ENCODE measurements at places on chromosomes 13 and 19.
A peak's percentile ranks its signal among the peaks of the same experiment; 100 is the strongest.

DNA sequence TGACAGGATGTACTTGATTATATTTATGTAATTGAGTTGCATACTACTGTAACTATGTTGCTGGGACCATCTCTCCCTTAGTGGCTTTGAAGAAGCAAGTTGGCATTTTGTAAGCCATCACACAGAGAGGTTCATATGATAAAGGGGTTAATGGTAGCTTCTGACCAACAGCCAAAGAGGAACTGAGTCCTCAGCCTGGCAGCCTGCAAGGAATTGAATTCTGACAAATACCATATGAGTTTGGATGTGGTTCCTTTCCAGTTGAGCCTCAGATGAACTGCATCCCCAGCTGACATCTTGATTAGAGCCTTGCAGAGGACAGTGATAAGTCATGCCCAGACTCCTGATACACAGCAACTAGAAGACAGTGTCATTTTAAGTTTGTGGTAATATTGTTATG, 8.6 kb upstream of the MYCBP2 start:
- DNase-seq = no peak

- DNase-seq = no peak
Measured at GRCh38 chr19:29409076-29409862, 116.5 kb upstream of the VSTM2B start.

DNA sequence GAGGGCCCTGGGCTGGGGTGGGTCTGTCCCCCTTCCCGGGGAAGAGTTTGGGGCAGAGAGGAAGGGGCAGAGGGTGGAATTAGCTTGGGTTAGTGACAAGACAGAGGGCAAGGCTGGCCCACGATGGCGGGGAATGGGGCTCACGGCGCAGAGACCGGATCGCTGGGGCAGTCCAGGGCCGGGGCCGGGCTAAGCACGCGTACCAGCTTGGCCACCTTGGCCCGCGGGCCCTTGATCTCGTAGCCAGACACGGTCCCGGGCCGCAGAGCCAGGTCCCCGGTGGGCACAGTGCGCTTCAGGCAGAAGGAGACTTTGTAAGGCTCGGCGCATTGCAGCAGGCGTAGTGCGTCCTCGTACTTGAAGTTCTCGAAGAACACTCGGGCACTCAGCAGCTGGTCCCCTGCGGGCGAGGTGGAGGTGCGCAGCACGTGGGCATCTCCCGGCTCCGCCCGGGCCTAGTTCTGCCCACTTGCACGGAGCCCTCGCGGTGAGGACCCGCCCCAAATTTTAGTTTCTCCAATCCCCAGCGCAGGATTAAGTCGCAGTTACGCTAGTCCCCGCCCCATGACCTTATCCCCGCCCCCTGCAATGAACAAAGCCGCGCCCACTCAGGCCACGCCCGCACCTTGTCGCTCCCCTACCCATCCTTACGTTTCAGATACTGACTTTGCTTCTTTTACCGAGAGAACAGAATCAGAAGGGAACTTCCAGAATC, 8.6 kb upstream of the HIPK4 start:
- peak; percentile 1 for DNase-seq

GRCh38 chr13:112057736-112058518, 9.0 kb upstream of the SOX1 start:
- peak; percentile 78 for DNase-seq

- DNase-seq = no peak
Measured at GRCh38 chr13:33230178-33230881, 55.2 kb downstream of the STARD13 start.

DNA sequence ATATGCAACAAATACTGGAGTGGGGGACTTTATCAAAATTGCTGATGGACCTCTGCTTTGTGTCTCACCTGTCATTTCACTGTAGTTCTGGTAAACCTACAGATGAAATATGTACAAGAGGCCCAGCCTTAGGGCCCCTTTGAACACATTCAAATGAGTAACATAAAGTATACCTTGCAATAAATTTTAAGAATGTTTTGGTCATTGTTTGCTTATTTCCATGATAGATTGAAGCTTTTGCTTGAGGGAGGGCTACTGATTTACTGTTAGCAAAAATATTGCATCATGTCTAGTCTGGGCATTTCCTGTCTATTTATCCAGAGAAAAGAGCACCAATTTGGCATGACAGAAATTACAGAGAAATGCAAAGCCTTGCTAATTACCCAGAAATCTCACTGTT, 705.5 kb upstream of the PCDH9 start:
- DNase-seq = no peak

DNA sequence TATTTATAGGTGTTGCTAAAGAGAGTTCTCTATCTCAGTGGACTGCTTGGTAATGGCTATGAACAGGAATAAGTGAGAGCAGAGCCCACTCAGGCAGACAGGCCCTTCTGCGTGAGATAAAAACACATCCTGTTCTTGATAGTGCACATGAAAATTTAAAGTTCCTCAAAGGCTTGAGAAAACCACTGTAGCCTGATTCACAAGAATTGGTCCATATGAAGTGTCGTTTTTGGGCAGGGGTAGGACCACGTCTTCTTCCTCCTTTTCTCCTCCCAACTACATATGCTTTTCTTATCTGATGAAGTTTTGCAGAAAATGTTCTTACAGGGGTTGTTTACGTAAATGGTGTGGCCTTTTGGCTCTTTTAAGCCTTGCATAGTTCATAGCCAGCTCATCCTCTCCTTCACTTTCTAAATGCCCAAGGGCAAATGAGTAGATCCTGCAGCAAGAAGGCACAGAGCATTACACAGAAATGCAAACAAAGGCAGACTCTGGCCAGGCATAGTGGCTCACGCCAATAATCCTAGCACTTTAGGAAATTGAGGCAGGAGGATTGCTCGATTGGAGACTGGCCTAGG, 53.8 kb downstream of the RNF6 start:
- no peak for DNase-seq

- no peak for DNase-seq
Measured at GRCh38 chr13:38328699-38329098, 21.0 kb upstream of the UFM1 start.
